CD4-positive, alpha-beta T cell treated with Interleukin-15 for 1 hour (primary cell): ENCODE measurements at places on chromosomes 11 and 22.

GRCh38 chr11:1510928-1511327 lies 24.3 kb upstream of the MOB2 start:
- DNase-seq: no peak

DNA sequence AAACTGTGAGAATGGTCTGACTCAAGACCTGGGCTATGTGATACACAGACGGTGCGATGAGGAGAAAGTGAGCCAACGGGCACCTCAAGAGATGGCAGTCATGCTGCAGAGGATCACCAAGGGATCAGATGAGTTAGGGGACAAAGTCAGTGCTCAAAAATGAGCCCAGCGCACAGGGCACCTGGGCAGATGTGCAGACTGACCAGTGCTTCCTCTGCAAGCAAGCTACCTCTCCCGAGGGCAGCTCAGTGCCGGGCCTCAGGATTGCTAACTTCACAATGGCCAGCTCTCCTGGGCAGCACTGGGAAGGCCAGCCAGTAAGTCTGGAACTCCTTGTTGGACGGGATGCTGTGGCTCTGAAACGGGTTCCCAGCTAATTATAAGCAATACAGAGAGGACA lies 15.3 kb downstream of the HDHD5 start:
- no peak for DNase-seq

- DNase-seq: no peak
These were observed 10.1 kb downstream of the TXN2 start for GRCh38 chr22:36471341-36471821.

- no peak for DNase-seq
These were observed 39.1 kb downstream of the PITPNB start for GRCh38 chr22:27879923-27880322.

DNA sequence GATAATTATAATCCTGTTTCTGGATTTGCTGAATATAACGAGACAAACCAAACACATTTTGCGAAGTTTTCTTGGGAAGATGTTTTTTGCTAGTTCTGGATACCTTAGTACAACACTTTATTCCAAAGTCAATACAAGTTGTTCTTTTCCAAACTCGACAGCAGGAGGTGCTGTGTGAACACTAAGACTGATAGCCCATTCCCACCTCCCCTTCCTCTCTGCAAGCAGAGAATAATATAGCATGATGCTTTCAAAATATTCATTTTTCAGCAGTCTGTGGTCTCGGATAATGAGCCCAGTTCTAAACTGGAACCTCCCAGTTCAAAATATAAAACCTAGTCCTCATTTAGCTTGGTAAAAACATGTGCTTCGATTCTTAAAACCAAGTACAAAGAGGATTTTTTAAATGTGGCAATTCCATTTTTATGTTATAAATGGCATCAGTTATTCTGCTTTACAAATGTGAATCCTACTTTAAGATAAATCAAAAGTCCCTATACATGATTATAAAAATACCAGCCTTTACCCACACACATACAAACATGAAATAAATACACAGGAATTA lies 129.1 kb downstream of the DCDC1 start:
- DNase-seq: no peak
